ENCODE measurements at places on chromosomes 16 and 17. TPM values are rescaled to one million over a fixed set of nuclear protein-coding genes. Genes with fewer than 3 reads are reported as not detected.

GRCh38 chr16:67187175-67187890, 2.6 kb downstream of the EXOC3L1 start:
- DNase-seq: no peak
- no peak overlapping the region for H3K4me3 ChIP-seq
- H3K4me1 ChIP-seq: peaks cover 22% of the 10 kb centered on the region
- no peak overlapping the region for H3K27ac ChIP-seq
- no peaks in the 10 kb centered on the region for H3K36me3 ChIP-seq

The FAM171A2 gene
- not detected for total RNA-seq

- H3K4me3 ChIP-seq: no peak overlapping the region
- peaks cover 40% of the 10 kb centered on the region for H3K4me1 ChIP-seq
- peak overlapping the region; percentile 85 for H3K27ac ChIP-seq
- DNase-seq: no peak
- H3K27me3 ChIP-seq: no peaks in the 10 kb centered on the region
- no peaks in the 10 kb centered on the region for H3K36me3 ChIP-seq
Observed at GRCh38 chr16:49545741-49546448, 172.3 kb downstream of the C16orf78 start.

DNA sequence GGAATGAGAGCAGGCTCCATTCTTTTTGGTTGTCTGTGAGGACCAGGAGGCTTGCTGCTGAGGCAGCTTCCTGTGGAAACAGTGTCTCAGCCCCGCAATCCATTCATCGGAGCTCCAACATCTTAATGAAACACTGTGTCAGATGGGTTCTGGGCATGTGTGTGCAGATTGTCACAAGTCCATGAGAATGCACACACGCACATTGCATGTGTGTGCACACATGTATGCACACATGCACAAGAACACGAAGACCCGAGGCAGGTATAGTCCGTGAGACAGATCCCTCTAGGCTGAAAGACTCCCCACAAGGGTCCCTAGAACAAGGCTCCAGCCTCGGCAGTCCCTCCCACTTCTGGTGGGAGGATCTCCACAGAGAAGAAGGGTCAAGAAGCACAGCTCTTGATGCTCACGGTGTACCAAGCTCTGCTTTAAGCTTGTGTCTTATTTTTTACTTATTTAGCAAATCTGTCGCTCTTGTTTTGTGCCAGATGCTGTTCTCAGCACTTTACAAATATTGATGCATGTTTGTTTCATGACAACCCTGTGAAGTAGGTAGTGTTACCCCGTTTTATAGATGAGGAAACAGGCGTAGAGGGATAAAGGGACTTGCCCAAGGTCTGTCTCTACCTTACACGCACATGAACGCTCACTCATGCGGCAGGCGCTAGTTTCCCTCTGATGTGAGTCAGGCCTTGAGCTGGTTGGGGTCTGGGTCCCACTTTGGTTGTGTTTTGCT, 213.1 kb downstream of the SEC14L1 start:
- DNase-seq: no peak
- H3K4me1 ChIP-seq: peaks cover 58% of the 10 kb centered on the region
- no peaks in the 10 kb centered on the region for H3K27me3 ChIP-seq
- H3K27ac ChIP-seq: peak overlapping the region; percentile 20

DNA sequence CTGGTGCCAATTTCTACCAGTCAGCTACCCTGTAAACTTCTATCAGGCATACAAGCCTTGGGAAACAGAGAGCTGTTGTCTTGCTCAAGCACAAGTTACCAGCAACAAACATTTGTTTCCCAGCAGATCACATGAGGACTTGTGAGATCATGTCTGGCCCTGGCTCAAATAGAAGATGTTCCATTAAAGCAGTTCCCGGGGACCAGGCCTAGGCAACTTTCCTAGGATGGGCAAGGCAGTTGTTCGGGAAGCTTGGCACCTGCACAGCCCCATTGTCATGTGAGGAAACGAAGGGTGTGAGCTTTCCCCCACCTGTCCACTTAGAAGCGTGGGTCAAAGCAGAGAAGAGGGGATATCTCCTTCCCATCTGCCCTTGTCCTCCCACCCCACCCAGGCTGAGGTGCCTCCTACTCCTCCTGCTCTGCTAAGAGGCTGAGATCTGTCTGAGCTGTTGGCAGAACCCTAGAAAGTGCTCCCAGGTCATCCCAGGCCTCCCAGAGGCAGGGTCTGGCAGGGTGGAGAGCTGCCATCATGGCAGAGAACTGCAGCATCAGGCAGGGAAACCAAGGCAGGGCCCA, 11.2 kb upstream of the SLC47A2 start:
- no peaks in the 10 kb centered on the region for H3K27me3 ChIP-seq
- peak overlapping the region; percentile 91 for H3K27ac ChIP-seq
- H3K36me3 ChIP-seq: no peaks in the 10 kb centered on the region
- H3K4me3 ChIP-seq: no peak overlapping the region
- DNase-seq: peak; percentile 78

- H3K27ac ChIP-seq: no peak overlapping the region
- no peak overlapping the region for H3K4me3 ChIP-seq
- no peaks in the 10 kb centered on the region for H3K4me1 ChIP-seq
- no peaks in the 10 kb centered on the region for H3K27me3 ChIP-seq
- H3K36me3 ChIP-seq: no peaks in the 10 kb centered on the region
- DNase-seq: no peak
Observed at GRCh38 chr17:66387392-66387981, 85.1 kb downstream of the PRKCA start.

The HSD11B2 gene
- total RNA-seq: 4.1 TPM

GRCh38 chr16:26981266-26981938, 85.3 kb upstream of the C16orf82 start:
- H3K27me3 ChIP-seq: no peaks in the 10 kb centered on the region
- DNase-seq: no peak
- no peak overlapping the region for H3K4me3 ChIP-seq

All from gastrocnemius medialis (tissue), 4 donors.